ENCODE measurements at places on chromosomes 2 and 18. TPM values are rescaled to one million over a fixed set of nuclear protein-coding genes. Genes with fewer than 3 reads are reported as not detected.

Gene RDH14
- total RNA-seq: 17.3 TPM

Gene ZC3H6
- total RNA-seq: 8.6 TPM

Gene DNAH6
- total RNA-seq: 0.12 TPM

Gene SYT4
- not detected for total RNA-seq

Gene ATOH8
- total RNA-seq: 2.7 TPM
